ENCODE measurements at places on chromosomes 1 and 21.

GRCh38 chr1:147238053-147238902, 4.2 kb upstream of the CHD1L start:
- DNase-seq: no peak

GRCh38 chr1:234954613-234955012, 174.0 kb downstream of the TOMM20 start:
- no peak for DNase-seq

DNA sequence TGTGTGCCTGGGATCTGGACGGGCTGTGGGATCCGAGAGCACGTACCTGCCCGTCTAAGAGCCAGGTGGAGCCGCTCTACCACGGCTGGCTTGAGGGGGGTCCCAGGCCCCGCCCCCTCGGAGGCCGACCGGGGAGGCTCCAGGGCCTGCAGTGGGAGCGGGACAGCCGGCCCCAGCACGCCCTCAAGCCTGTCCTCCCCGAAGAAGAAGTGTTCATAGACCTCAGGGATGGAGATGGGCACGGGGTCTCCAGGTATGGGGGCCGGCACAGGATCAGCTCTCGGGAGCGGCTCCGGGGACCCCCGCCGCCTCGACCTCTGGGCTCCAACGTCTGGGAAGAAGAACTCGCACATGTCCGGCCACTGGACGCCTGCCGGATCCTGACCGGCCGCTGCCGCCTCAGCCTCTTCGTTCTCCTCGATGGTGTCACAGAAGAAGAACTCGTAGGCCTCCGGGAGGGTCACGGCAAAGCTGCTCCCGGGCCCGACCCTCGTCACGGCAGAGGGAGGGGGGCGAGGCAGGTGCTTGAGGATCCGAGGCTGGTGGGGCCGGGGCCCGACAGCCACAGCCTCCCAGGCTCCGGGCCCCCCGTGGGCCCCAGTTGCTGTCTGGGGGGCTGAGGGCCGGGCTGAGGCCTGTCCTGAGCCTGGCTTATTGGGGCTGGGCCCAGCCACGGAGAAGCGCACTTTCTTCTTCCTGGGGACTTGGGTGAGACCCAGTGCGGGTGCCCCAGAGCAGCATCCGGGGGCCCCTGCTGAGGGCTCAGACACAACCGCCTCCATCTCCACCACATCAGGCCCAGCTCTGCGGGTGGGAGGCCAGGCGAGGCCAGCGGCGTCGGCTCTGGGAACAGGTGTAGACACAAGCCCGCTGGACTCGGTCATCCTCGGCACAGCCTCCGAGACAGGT, 2.8 kb downstream of the PERM1 start:
- DNase-seq: no peak

- no peak for DNase-seq
Measured at GRCh38 chr1:159918352-159919200, 6.7 kb downstream of the TAGLN2 start.

GRCh38 chr1:90835661-90836344, 118.7 kb upstream of the BARHL2 start:
- DNase-seq: no peak

- no peak for DNase-seq
Measured at GRCh38 chr1:241799416-241799815, 48.6 kb upstream of the EXO1 start.

- DNase-seq: no peak
Measured at GRCh38 chr1:94734963-94735901, 84.9 kb upstream of the SLC44A3 start.

- no peak for DNase-seq
Measured at GRCh38 chr1:172661107-172661506, 2.2 kb downstream of the FASLG start.

- DNase-seq: no peak
Measured at GRCh38 chr1:109301874-109302273, 4.9 kb downstream of the MYBPHL start.

DNA sequence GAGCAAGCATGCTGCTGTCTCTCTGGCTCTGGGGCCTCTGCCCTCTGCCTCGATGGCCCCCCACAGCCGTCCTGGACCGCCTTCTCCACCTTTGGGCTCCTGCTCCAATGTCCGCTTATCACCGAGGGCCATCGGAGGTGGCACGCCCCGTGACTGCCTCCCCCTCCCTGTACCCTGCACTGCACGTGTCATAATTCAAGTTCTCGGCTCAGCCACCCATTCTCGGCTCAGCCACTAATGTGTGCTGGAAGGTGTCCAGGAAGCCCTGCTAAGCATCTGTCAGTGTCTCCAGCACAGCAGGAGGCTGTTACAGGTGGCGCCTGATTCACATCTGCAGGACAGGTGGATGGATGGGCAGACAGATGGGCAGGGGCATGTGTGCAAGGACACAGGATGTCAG, 45.5 kb downstream of the TP73 start:
- no peak for DNase-seq

DNA sequence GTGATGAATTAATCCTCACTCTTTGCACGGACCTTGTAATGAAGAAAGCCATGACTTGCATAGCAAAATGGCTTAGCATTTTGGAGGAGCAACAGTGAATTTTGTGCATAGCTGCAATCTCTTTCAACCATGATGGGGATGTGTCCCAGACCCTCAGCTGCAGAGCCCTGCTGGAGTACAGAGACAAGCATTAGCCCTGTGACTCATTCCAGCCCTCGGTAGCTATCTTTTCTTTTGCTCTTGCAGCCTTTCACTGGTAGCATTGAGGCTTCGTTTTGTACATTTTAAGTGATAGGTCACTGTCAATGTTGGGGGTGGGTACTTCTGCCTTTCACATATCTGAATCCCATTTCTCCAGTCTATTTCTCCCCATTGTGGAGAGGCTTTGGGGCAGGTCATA, 58.4 kb downstream of the SLC35F3 start:
- DNase-seq: no peak

DNA sequence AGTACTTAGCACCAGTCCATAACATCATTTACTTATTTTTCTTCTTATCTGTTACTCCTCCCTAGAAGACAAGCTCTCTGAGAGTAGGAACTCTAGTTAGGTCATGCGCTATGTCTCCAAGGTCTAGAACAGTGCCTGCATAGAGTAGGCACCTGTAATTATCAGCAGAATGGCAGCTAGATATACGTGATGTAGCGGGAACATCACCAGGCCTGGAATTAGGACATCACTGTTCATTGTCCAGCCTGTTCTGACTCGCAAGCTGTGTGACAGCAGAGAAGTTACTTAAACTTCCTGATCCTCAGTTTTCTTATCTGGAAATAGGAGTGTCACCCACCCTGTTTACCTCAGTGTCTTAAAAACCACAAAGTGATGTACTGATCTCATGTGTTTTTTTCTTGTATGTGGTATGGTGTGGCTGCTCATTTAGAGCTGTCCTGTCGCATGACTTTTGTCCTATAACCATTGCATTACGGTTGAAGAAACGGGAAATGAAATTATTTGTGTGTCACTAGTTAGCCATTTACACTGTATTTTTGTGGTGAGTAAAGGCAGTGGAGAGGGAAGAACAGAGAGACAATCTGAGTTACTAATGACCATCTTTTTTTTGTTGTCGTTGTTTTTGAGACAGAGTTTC, 37.1 kb upstream of the EXO1 start:
- DNase-seq: no peak

GRCh38 chr21:21177353-21177986, 179.3 kb downstream of the NCAM2 start:
- no peak for DNase-seq

GRCh38 chr1:84377480-84378095, 20.7 kb upstream of the DNASE2B start:
- no peak for DNase-seq

DNA sequence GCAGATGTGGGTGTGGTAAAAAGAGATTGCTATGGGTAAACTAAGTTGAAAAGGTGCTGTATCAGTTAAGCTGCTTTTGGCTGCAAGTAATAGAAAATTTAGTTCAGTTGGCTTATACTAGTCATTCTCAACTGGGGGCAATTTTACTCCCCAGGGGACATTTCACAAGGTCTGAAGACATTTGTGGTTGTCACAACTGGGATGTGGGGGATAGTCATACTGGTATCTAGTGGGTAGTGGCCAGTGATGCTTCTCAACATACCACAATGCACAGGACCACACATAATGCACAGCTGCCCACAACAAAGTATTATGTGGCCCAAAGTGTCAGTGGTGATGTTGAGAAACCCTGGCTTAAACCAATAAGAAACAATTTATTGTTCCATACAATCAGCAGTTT, 31.4 kb downstream of the SERTAD4 start:
- no peak for DNase-seq

GRCh38 chr1:108645564-108646184, 15.2 kb downstream of the HENMT1 start:
- DNase-seq: no peak

DNA sequence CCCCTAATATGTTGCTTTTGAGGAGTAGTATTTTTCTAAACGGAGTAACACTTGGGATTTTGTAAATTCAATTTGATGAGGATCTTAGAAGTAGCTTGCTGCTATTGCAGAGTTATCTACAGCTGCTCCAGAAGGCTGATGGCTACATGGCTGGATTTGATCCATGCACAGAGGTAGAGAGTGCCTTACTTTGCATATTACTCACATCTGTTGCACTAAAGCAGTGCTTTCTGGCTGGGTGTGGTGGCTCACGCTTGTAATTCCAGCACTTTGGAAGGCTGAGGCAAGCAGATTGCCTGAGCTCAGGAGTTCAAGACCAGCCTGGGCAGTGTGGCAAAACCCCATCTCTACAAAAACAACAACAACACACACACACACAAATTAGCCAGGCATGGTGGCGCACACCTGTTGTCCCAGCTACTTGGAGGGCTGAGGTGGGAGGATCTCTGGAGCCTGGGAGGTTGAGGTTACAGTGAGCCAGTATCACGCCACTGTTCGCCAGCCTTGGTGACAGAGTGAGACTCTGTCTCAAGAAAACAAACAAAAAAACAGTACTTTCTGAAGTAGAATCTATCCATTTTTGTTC, 24.6 kb downstream of the RALGPS2 start:
- no peak for DNase-seq

- DNase-seq: peak; percentile 13
Measured at GRCh38 chr21:42021371-42022090, 11.4 kb upstream of the ZBTB21 start.

DNA sequence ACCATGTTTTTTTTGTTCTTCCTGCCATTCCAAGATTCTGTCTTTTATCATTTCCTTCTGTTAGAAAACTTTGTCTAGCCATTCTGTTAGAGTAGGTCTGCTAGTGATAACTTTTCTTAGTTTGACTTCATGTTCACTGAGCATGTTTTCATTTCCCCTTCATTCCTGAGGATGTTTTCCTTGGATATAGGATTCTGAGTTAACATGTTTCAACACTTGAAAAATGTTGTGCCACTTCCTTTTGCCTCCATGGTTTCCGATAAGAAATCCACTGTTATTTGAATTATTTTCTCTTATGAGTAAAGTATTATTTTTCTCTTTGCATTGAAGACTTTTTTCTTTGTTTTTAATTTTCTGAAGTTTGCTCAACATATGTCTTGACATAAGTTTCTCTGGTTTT, 66.7 kb downstream of the ATP1A1 start:
- DNase-seq: no peak

GRCh38 chr21:45499201-45499750, 43.0 kb downstream of the SLC19A1 start:
- no peak for DNase-seq

GRCh38 chr1:206672844-206673758, 11.6 kb upstream of the MAPKAPK2 start:
- no peak for DNase-seq

GRCh38 chr1:166484871-166485270, 318.1 kb upstream of the FAM78B start:
- DNase-seq: no peak
